ENCODE measurements at places on chromosomes 6 and 20.
A peak's percentile ranks its signal among the peaks of the same experiment; 100 is the strongest.

DNA sequence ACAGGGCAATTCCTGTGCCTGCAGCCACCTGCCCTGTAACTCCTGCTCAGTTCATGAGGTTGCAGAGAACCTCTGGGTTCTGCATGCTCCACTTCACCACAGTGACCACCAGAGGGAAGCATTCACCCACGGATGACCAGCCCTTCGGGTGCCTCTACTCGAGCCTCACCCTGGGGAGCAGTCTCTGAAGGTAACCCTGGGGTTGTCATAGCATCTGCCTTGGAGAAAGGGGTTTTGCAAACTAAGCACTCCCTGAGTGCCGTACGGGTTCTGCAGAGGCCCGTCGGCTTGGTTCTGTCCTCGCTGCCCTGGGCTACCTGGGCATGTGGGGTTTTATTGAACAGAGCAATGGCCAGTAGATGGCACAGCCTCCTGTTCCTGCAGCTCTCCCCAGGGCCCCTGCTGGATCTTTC lies 10.2 kb upstream of the CST5 start:
- DNase-seq = peak; percentile 30

- no peak for DNase-seq
Measured at GRCh38 chr6:5334341-5334740, 73.0 kb downstream of the FARS2 start.

- no peak for DNase-seq
Measured at GRCh38 chr6:169231790-169232506, 21.7 kb downstream of the THBS2 start.

GRCh38 chr6:80940571-80940970 lies 811.9 kb downstream of the TENT5A start:
- no peak for DNase-seq

DNA sequence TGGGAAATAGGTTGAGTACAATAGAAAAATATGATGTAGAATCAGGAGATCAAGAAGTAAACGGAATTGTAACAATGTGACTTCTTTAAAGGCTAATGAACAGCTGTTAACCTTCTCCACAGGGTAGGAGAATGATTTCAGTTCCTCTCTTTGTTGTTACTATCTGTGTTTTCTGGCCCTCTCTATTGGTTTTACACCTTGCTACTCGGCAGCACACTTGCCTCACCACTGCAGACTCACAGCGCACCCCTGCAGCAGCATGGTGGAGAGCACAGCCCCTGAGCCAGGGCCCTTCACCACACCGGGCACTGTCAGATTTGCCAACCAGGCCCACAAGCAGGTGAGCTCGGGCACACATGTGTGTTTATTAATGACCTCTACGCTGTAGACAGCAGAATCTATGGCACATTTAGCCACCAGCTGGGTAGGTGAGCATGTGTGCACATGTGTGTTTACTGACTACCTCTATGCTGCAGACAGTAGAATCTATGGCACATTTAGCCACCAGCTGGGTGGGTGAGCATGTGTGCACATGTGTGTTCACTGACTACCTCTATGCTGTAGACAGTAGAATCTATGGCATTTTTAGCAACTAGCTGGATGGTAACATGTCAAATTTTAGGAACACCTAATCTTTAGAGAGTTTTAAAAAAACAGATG lies 16.8 kb downstream of the SFT2D1 start:
- no peak for DNase-seq

GRCh38 chr6:138645976-138646640 lies 127.5 kb upstream of the CCDC28A start:
- DNase-seq = no peak

GRCh38 chr6:163671355-163671754 lies 256.8 kb downstream of the QKI start:
- no peak for DNase-seq

GRCh38 chr6:84417260-84417659 lies 189.8 kb upstream of the CEP162 start:
- no peak for DNase-seq

GRCh38 chr20:445514-446336 lies 16.6 kb downstream of the TBC1D20 start:
- no peak for DNase-seq

DNA sequence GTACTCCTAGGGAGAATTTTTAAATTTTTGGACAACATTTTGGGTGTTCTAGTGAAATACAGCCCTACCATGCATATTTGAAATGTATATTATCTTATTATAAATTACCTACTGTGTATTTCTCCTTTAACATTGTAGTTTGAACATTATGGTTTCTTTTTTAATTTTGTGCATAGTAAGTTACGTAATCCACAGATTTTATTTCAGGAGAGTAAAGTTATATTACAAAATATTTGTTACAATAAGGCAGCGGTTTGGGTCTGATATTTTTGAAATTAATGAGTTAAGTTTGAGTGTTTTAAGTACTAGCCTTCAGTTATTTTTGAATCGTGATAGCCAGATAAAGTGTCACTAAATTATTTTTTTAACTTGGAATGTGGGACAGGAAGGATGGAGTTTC lies 7.3 kb upstream of the SOX4 start:
- DNase-seq = no peak

GRCh38 chr20:64107736-64108457 lies 532 bp upstream of the NPBWR2 start:
- no peak for DNase-seq

- no peak for DNase-seq
Measured at GRCh38 chr6:148550569-148550968, 196.3 kb upstream of the UST start.

- no peak for DNase-seq
Measured at GRCh38 chr6:16694781-16695578, 66.3 kb downstream of the ATXN1 start.

GRCh38 chr20:24478584-24478983 lies 9.2 kb downstream of the SYNDIG1 start:
- no peak for DNase-seq

GRCh38 chr6:157761331-157761921 lies 61.6 kb upstream of the SNX9 start:
- DNase-seq = no peak

DNA sequence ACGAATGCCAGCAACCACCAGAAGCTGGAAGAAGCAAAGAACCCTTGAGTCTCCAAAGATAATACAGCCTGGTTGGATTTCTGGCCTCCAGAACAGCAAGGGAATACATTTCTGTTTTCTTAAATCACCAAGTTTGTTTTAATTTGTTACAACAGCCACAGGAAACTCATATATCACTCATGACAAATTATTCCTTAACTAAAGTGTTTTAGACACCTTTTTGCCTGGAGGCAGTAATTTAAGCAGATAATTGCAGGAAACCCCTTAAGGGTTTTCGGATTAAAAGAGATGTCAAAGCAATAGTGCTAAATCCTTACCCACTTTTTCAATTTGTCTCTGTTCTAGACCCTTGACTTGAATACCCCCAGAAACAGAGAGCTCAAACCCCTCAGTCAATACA lies 1050.0 kb downstream of the EPHA7 start:
- DNase-seq = no peak

GRCh38 chr6:128507337-128508310 lies 12.8 kb downstream of the PTPRK start:
- no peak for DNase-seq

DNA sequence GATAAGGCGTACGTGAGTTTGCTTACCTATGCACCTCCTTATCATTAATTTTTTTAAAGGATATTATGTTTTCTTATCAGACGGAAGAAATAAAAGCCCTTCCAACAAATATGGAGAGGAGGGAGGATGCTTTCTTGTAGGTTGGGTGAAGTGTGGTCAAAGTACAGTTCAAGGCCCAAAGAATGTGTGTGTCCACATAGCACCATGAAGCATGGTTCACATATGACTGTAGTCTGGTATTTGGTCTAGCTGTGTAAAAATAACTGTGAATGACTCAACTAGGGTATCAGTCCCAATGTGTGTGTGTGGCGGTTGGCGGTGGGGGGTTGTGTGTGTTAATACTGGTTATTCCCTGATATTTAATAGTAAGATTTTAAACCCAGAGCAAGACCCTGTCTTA lies 212.7 kb downstream of the TMEM242 start:
- DNase-seq = no peak

- DNase-seq = peak; percentile 11
Measured at GRCh38 chr6:30647242-30648116, 546 bp downstream of the C6orf136 start.

DNA sequence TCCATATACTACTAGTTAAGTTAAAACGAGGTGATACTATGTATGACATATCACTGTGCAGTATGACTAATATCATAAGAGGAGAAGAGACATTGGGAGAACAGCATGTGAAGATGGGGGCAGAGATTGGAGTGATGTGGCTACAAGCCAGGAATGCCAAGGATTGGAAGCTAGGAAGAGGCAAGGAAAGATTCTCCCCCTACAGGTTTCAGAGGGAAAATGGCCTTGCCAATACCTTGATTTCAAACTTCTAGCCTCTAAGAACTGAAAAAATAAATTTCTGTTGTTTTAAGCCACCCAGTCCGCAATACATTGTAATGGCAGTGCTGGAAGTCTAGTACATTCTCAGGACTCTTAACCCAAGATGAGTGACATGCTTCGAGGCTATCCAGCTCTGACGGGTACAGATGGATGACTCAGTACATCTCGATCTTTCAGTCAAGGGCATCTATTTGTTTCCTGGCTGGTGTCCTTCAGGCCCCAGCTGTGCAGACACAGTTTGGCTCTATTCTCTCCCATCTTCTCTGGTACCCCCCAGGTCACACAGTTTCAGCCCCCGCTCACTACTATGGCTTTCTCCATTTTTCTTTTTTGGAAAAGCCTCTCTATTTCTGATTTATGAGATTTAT lies 55.5 kb upstream of the THEMIS start:
- DNase-seq = no peak

DNA sequence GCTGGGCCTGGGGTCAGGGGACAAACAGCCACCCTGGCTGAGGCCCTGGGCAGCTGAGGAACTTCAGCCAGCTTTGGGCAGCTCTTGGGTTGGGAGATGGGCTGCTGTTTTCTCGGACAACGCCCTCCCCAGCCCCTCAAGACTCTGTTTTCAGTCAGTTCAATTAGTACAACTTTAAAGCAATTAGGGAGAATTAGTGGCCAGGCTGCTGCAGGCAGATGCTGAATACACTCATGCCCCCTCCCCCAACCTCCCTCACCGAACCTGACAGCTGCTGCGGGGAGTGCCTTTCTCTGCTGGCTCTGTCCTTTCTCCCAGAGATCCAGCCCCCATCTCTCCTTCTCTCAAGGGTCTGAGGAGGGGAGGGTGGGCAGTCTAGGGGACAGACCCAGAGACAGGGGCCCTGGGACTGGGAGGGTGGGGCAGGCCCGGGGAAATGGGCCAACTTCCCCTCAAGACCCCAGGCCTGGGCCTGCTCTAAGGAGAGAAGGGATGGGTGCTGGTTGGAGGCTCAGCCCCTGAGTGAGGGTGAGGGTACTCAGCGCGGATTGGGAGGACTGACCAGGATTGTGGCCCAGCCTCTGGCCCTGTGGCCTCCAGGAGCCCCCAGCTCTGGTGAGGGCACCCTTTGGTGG lies 17.8 kb upstream of the MYT1 start:
- no peak for DNase-seq

- DNase-seq = no peak
Measured at GRCh38 chr6:6915219-6915618, 192.5 kb upstream of the RREB1 start.

GRCh38 chr6:26594730-26595632 lies 1.8 kb upstream of the ABT1 start:
- DNase-seq = peak; percentile 46

GRCh38 chr6:108661430-108661829 lies 100.7 kb downstream of the FOXO3 start:
- DNase-seq = peak; percentile 6

- no peak for DNase-seq
Measured at GRCh38 chr6:151009576-151009975, 144.1 kb downstream of the MTHFD1L start.
